ENCODE measurements at places on chromosomes 3 and 15.

- peak; percentile 88 for DNase-seq
Measured at GRCh38 chr3:177440456-177441104, 243.3 kb upstream of the TBL1XR1 start.

GRCh38 chr3:142997330-142997729 is 4.0 kb upstream of the U2SURP start:
- no peak for DNase-seq

- no peak for DNase-seq
Measured at GRCh38 chr3:11195721-11196332, 41.5 kb downstream of the HRH1 start.

GRCh38 chr3:138404121-138404520 is 30.3 kb upstream of the ESYT3 start:
- DNase-seq = no peak

DNA sequence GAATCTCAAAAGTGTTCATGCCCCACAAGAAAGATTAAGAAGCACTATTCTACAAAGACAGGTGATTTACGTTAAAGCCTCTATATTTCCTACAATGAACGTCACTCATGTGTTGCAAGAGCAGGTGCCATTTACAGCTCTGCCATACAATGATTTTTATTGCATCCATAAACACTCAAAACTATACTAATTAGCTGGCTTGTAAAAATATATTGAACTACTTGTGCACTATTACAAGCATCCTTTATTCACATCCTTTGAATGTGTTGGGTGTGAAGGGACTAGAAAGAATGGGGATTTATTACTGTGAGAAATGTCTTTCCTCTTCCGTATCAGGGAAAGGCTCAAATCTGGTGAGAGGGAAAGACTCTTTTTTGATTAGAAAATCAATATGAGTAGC is 50.7 kb upstream of the C3orf49 start:
- DNase-seq = no peak

DNA sequence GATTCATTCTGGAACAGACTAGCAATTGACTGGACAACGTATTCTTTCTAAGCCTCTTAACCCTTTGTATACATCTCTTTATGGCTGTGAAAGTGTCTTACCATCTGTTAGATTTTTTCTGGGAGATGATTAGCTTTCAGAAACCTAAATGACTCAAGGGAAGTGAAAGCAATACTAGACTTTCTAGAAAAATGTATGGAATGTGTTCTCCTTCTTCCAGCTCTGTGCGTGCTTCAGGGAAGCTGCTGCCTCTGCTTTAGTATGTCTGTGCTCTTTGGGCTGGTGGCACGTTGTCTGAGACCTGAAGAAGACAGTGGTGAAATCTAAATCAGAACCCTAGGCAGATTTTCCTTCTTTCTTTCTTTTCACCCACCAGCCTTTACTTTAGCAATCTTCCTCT is 89.5 kb downstream of the ITPR1 start:
- no peak for DNase-seq

DNA sequence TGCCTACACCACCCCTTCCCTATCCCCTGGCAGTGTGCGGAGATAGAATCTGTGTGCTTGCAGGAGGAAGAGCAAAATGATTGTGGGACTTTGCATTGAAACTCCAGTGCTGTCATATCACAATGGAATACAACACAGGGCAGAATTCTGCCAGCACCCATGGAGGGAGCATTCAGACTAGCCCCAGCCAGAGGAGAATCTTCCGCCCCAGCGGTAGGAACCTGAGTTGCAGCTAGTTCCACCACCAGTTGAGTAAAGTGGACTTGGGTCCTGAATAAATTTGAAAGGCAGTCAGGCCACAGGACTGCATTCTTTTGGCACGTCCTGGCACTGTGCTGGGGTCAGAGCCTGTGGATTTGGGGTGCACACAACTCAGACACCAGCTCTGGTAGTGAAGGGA is 27.5 kb downstream of the NCBP2 start:
- DNase-seq = no peak
